ENCODE measurements at places on chromosomes 4 and X.

GRCh38 chr4:28228561-28229491, 1368.2 kb downstream of the STIM2 start:
- no peak for DNase-seq

DNA sequence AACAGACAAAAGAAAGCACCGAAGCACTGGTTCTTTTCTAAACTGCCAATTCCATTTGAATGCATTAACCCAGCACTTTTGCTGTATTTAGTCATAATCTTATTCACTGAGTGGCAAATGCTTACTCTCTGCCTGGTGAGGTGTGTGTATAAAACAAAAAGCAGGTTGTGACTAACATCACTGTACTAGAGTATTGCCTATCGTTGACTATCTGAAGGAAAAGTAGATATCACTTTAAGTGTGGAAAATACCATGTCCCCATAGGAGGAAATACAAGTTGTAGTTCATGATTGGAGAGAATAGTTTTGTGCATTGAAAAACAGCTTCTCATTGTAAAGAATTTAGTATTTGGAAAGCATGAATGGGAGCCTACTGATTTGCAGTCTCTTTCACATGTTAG, 2.7 kb downstream of the PDLIM5 start:
- no peak for DNase-seq

GRCh38 chr4:173990126-173990868, 293.2 kb downstream of the FBXO8 start:
- DNase-seq = no peak

- DNase-seq = no peak
Measured at GRCh38 chr4:82745173-82745842, 53.3 kb downstream of the SCD5 start.

DNA sequence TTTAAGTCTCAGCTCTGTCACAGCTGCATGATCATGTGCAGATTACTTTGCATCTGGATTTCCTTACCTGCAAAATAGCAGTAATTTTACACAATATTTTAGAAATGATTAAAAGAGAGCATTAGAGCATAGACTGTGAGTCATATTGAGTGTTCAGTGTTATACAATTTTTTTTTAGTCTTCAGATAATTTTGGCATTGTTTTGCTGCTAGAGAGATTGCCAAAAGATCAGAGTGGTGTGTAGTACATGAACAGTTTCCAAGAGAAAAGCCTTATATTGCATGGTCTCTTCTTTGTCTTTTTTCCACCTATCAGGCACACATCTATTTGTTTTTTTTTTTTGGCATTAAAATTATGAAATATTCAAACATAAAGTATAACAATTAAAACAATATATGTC, 209.6 kb upstream of the TLL1 start:
- no peak for DNase-seq

Measured in mesenteric fat pad (tissue), 1 donor.